ENCODE measurements at places on chromosomes 2 and 18.

GRCh38 chr18:9803063-9803697 lies 82.6 kb upstream of the TXNDC2 start:
- no peak for DNase-seq

DNA sequence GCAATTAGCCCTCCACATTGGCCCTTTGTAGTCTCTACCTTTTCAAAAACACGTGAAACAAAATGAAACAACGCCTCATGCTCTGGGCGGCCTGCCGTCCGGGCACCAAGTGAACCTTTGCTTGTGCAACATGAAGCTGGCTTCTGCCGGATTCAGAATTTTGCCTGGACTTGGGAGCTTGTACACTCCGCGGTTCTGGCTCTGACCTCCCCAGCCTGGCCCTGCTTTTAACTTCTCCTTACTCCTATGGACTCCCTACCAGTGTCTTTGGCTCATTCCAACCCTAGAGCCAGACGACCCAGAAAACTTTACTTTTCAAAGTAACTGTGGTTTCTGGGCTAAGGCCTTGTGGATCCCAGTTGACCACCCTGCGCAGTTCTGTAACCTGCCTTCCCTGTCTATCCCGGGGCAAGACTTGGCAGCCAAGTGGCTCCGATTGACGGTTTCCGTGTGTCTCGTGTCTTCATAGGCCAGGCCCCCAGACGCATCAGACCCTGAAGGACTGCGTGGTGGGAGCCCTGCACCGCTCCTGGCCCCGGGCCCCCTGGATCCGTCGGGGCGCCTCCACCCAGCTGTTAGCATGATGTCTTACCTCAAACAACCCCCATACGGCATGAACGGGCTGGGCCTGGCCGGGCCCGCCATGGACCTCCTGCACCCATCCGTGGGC lies 1.9 kb downstream of the OTX1 start:
- no peak for DNase-seq

GRCh38 chr18:66196805-66197204 lies 407.1 kb downstream of the CDH19 start:
- no peak for DNase-seq

DNA sequence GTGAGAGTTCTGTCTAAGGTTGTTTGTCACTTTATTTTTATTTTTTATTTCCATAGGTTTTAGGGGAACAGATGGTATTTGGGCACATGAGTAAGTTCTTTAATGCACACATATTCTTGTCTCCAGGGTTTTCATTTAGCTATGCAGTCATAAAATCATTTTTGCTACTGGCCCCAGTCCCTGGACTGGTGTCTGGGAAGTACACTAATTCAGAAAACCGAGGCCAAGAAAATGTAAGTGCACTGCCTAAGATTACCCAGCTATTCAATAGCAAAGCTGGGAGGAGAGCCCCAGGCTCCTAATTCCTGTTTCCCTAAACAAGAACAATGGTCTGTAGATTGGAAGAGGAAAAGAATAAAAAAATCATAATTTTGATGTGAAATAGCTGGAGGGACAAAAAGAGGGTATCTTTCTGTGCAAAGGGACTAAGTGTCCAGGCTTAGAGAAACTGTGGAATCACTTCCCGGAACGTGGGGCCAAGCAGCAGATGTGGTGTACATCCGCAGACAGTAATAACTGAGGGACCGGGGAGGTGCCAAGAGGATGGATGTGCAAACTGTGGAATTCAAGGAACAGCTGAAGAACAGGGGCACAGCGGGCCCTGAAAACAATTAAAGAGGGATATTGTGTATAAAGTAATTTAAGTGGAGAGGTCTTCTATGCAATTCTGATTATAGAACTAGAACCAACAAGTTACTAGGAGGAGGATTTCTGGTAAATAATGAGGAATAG lies 236.3 kb downstream of the ACKR3 start:
- DNase-seq, result no peak

GRCh38 chr2:96540136-96540535 lies 3.6 kb downstream of the ARID5A start:
- DNase-seq, result no peak

DNA sequence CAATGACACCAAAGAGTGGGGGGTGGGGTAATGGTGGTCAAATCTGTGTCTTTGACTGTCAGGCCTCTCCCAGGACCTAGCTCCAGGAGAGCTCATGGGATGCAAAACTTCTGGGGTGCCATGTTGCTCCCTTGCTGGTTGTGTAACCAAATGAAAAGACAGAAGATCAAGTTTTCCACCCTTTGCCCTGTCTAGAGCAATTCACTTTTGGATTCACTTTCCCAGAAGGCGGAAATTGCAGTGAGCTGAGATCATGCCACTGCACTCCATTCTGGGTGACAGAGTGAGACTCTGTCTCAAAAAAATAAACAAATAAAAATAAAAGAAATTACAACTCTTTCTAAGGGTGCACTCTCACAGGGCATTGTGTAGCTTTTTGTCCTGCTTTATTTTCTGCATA lies 34.9 kb upstream of the PLA2R1 start:
- no peak for DNase-seq

DNA sequence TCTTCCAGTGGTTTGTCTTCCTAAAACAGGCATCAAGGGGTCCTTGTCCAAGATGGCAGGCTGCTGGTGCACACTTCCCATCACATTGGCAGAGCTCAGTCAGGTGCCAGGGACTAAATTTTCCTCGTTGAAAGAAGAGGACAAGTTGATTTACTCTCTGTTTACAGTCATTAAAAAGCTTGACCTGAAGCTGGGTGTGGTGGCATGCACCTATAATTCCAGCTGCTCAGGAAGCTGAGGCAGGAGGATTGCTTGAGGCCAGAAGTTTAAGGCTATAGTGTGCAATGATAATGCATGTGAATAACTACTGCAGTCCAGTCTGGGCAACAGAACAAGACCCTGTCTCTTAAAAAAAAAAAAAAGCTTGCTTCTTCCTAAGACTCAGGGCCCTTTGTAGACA lies 3.6 kb upstream of the PLB1 start:
- DNase-seq, result no peak

DNA sequence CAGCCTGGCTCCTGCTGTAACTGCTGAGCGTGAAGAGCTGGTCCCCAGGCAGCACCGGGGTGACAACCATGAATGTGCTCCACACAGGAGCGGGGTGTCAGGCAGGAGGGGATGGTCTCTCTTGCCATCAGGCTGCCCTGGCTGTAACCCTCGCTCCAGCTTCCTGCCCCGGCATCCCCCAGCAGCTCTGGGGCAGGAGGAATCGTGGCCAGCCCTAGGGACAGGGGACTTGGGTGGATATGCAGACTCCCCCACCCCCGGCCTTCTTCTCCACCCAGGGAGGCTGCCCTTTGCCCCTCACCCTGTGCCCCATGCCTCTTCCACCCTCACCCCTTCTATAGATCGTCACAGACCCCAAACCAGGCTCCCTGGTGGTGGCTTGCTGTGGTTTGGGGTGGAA lies 69.4 kb upstream of the SMAD7 start:
- DNase-seq, result no peak

GRCh38 chr18:59477849-59478248 lies 118.8 kb upstream of the LMAN1 start:
- DNase-seq, result no peak

DNA sequence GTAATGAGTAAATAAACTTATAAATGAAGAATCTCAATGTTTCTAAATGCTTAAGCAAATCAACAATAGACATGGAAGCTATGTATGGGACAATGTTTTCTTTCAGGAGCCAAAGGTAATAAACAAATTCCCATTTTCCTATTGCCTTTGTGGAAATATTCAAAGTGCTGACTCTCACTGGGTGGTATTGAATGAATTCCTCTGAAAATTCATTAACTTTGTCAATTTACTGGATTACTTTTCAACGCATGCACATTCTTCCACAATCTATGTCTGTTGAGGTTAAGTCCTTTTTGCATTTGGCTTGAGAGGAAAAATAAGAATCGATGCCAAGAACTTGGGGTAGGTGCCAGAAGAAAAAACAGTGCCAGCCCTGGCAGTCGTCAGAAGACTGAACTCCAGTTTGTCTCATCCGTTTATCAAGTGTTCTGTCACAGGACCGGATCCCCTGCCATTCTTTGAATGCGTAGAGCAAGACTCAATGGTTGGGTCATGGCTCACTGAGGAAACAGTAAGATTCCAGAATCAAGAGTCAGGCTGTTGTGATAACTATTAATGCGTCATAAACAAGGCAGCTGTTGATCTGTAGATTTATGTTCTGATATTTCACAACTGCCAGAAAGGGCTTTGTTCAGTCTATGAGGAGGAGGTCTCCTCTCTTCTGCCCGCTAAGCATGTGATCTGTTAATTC lies 133.3 kb downstream of the GFPT1 start:
- no peak for DNase-seq

- no peak for DNase-seq
These were observed 584.5 kb upstream of the LRRTM1 start for GRCh38 chr2:80889009-80889408.

- DNase-seq, result no peak
These were observed 173.1 kb downstream of the FTCDNL1 start for GRCh38 chr2:199677881-199678280.

GRCh38 chr18:49931179-49931578 lies 117.8 kb upstream of the ACAA2 start:
- no peak for DNase-seq

DNA sequence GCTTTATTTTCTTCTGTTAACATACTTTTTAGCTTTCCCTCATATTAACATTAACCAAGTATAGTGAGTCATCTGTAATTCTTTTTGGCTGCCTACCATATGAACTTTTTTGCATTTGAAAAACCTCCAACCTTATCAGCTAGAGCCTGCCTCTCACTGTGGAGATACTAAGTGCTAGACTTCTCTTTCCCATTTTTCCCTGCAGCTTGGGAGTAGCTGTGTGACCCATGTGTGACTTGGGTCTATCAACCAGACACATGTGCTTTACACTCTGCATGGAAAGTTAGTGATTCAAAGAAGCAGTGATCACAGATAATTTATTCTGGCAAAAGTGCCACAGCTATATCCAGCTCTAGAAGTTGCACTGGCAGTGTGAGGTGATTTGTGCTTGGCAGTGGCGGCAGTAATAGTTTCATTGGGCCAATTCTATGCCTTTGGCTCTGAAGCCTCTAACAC lies 36.3 kb downstream of the PREPL start:
- no peak for DNase-seq

DNA sequence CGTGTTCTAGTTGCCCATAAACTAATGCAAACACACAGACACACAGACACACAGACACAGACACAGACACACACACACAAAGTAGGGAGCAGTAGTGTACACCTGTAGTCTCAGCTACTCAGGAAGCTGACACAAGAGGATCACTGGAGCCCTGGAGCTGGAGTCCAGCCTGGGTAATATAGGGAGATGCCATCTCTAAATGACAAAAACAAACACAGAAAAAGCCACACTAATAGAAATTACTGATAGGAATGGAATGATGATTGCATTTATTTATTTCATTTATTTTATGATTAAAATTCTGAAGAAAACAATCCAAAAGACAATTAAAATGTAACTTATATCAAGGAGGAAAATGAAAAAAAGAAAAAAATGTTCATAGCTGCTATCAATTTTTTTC lies 30.8 kb downstream of the TCF4 start:
- DNase-seq, result no peak
